Right hindlimb (tissue), 1 donor: ENCODE measurements at places on chromosomes 4 and X.

DNA sequence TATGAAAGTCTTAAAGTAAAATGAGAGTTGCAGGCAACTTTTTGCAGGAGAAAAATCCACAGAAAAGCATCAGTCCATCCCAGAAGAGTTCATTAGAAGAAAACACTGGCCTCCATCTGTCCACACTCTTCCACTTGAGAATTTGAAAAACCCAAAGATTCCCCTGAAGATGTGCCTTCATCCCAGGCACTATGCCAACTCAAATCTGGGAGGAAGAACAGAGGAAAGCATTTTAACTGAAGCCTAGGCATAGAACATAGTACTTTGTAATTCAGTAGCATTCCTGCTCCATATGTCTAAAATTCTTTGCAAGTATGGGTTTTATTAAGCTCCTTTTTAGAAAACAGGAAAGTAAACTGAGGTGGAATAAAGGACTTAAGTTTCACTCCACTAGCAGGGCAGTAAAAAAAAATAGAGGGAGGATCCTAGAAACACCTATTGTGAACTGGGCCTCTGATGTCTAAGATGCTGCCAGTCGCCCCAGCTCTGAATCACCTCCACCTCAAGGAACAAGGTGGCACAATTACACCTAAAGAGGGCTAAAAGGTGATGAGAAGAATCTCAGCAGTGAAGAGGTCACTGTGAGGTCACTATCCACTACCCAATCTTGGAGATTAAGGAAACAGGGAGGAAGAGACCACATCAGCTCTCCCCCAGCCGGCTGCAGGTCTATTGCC is 141.9 kb upstream of the FAM241A start:
- DNase-seq: no peak

- no peak for DNase-seq
These were observed 3.3 kb upstream of the SLC25A4 start for GRCh38 chr4:185139736-185140135.

DNA sequence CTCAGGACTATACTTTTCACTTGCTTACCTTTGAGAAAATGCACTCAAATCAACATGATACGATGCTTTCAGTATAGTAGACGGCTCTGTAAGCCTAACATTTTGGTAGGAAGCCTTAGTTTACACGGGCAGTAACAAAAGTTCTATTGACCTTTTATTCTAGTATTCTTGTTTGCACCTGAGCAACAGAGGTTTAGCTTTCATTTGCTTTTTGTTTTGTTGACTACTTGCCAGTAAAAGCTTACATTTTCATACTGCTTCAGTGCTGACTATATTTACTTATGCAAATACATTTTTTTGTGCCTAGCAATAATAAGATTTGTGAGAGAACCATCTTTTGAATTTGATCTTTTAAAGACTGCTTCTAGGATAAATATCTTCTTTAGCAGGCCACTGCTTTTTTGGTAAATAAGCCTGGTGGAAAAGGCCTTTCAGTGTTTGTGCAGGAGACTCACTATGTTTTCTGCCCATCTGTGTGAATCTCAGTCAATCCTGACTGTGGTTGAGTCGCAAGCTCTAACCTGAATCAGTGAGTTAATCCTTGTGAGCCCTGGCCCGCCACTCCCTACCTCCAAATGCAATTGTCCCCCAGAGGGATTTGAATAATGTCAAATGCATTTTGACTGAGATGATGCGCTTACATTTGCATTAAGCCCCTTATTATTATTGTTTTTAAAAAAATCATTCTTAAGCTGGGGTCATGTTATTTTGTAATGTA is 21.9 kb downstream of the FHIP1A start:
- no peak for DNase-seq

DNA sequence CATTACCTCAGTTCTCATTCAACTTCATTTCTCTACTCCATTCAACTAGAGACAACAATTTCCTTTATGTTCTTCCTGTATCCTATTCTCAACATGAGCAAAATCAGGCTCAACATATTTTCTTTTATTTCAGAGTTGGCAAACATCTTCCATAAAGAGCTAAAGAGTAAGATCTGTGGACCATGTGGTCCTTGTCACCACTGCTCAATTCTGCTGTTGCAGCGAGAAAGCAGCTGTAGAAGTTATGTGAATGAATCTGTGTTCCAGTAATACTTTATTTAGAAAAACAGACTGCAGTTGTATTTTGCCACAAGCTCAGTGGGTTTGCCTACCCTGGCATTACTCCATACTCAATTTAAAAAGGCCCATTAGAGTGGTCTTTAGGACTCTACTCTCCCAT is 2057.3 kb downstream of the ARAP2 start:
- no peak for DNase-seq

DNA sequence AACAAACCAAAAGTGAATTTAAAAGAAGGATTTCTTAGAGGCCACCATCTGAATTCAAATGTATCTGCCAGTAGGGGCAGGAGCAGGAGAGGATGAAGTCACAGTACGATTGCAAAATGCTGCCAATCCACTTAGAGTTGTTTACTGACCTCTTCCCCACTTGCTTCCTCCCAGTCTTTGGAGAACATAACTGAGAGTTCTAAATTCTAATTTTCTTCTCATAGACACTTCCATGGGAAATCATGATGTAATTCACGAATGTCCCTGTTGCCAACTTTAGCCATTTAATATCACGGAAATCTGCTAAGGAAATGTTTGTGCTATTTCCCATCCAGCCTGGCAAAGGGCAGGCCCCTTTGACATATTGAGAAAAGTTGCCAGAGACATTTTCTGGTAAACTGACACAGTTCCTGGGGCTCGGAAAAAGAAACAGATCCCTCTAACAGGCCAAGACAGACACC is 33.6 kb upstream of the NOCT start:
- DNase-seq: peak; percentile 19

GRCh38 chrX:82218361-82218760 is 1016.5 kb downstream of the SH3BGRL start:
- no peak for DNase-seq

GRCh38 chr4:10608501-10609219 is 75.9 kb downstream of the CLNK start:
- no peak for DNase-seq

DNA sequence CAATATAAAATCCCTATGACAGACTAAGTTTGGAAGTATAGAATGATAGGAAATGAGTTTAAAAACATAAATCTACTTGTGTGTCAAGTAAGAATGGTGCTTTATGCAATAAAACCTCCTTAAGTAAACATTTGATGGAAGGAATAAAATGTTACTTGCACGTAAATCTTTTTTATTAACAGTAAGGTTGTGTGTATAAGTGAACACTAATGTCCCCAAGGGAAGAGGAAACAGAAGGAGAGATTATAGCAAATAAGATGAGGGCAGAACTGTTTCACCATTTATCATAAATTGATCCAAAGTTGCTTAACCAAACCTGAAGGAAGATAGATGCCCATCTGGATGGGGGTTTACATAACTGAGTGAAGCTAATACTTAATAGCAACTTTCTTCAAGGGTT is 86.8 kb downstream of the FRMPD4 start:
- DNase-seq: no peak

- DNase-seq: no peak
These were observed 108.5 kb upstream of the MID1 start for GRCh38 chrX:10728806-10729389.

GRCh38 chrX:102995316-102995715 is 58.2 kb downstream of the RAB40AL start:
- no peak for DNase-seq

- no peak for DNase-seq
These were observed 3.0 kb downstream of the STOX2 start for GRCh38 chr4:183907871-183908683.

DNA sequence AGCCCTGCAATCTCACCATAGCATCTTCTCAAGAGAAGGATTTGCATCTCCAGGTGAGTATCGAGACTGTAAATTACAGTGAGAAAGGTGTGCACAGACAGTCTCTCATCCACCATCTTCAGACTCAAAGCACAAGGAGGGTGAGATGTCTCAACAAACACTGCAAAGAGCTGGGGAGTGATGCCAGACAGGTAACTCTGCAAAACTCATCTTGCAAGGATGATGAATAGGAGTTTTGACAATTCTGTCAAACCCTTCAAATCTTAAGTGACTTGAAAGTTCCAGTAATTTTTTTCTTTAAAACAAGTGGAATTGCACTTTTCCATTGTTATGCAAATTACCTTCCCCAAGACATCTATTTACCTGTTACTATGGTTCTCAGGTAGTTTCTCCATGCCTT is 277.2 kb upstream of the VCX3A start:
- no peak for DNase-seq

- DNase-seq: peak; percentile 63
These were observed 1.7 kb downstream of the FRAS1 start for GRCh38 chr4:78058591-78059523.

GRCh38 chr4:133102612-133103409 is 46.3 kb upstream of the PCDH10 start:
- no peak for DNase-seq

DNA sequence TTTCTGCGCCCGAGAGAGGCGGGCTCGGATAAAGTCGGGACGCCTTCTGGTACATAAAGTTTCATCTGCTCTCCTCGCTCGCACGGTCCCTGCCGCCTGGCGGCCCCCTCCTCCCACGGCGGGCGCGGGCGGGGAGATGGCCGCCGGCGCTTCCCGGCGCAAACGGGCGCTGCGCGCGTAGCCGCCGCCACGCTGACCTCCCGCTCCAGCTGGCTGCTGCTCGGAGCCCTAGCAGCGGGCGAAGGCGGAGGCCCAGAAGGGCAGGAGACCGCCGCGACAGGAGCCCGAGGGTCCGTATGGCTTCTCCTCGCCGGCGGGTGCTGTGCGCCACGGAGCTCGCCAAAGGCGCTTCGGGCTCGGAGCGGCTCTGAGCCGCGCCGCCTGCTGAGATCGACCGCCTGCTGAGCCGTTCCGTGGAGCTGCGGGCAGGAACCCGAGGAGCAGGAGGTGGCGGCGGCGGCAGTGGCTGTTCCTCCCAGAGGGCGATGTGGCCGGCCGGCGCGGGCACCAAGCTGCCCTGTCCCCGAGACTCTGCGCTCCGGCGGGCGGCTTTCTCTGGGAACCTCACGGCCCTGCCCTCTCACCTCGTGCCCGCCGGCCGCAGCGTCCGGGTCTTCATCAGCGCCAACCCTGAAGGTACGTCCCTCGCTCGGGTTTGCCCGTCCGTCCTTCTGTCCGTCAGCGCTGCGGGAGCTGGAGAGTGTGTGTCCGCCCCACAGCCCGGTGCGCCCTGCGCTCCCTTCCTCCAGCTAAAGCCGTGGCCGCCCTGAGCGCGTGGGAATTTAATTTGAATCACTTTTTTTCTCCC is at the start of gene NWD2:
Gene NWD2, plus strand, starts transcription at position 161 of the 808 bp plus-strand sequence. Its CDS starts 325 bp downstream, at position 486.
- DNase-seq: peak; percentile 46

GRCh38 chr4:136741468-136741867 is 790.8 kb downstream of the PCDH18 start:
- DNase-seq: no peak

DNA sequence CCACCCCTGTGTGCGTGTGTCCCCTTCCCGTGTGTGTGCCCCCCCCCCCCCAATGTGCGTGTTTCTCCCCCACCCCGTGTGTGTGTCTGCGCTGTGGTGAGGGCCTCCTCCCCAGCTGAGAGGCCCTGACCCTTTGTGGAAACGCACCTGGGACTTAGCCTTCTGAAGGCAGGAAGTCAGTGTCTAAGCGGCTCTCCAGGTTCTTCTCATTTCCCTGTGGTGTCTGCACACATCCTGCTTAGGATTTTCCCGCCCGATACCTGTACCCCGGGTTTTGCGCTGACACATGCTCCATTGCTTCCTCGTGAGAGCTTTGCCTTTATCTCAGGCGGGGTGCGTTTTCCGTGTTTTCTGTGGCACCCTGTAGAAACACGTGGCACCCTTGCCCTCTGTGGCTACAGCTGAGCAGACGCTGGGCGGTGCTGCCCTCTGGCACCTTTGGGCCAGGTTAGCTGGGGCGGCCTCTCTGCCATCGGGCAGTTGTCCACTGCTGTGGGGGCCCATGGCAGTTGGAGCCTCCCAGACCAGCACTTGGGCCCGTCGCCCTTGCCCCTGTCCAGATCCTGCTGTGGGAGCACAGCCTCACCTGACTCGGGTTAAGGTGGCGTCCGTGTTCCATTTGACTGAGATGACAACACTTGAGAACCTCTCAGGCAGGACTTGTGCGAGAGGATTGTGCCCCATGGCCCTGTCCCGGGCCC is 26.3 kb downstream of the MAEA start:
- no peak for DNase-seq

GRCh38 chrX:13109817-13110216 is 65.4 kb upstream of the FAM9C start:
- no peak for DNase-seq
